ENCODE measurements at places on chromosomes 13 and 19.

DNA sequence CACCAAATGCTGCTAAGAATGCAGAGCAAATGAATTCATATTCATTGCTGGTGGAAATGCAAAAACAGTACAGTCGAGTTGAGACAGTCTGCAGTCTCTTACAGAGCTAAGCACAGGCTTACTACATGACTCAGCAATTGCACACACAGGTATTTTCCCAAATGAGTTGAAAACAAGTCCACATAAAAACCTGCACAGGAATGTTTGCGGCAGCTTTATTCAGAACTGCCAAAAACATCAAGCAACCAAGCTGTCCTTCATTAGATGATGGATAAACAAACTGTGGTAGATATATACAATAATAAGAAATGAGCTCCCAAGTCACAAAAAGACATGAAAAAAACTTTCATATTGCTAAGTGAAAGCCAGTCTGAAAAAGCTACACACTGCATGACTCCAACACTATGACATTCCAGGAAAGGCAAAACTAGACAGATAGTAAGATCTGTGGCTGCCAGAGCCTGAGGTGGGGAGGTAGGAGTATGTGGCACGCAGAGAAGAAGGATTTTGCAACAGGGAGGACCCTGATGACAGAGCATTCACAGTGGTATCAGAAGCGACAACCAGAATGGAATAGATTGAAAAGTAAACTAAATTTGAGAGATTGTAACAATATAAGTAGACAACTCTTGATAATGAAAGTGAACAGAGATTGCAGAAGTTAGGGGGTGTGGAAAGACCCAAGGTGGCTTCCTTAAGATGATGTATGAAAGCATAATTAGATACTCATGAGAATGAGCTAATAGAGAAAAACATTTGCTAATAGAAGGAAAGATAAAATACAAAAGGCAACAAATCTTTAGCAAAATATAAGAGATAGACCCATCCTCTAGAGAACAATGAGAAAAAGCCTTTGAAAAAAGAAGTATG lies 52.7 kb downstream of the TSC22D1 start:
- no peak for DNase-seq

DNA sequence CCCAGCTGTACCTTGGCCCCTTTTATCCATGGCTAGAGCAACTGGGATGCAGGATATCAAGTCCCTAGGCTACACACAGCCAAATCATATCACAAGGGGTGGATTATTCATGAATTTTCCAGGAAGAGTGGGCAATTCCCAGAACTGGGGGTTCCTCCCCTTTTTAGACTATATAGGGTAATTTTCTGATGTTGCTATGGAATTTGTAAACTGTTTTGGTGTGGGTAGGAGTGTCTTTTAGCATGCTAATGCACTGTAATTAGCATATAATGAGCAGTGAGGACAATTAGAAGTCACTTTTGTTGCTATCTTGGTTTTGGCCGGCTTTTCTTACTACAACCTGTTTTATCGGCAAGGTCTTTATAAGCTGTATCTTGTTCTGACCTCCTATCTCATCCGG lies 18.0 kb upstream of the IGFL4 start:
- DNase-seq, result no peak

GRCh38 chr19:16019691-16020448 lies 56.4 kb upstream of the TPM4 start:
- no peak for DNase-seq

GRCh38 chr13:53152057-53152421 lies 123.4 kb downstream of the OLFM4 start:
- no peak for DNase-seq

DNA sequence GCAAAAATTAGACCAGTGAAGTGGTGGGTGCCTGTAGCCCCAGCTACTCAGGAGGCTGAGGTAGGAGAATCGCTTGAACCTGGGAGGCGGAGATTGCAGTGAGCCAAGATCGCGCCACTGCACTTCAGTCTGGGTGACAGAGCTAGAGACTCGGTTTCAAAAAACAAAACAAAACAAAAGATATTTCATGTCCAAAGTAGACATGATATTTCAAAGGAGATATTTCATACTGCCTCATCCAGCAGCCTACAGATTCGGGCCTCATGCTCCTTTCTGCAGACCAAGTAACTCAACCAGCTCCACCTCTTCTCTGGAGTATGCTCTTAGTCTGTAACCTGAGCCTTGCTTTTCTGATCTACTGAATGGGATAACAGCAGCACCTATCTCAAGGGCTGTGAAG lies 15.0 kb downstream of the ZC3H4 start:
- DNase-seq, result no peak

GRCh38 chr19:53131085-53131590 lies 1.6 kb downstream of the ZNF415 start:
- DNase-seq, result no peak

DNA sequence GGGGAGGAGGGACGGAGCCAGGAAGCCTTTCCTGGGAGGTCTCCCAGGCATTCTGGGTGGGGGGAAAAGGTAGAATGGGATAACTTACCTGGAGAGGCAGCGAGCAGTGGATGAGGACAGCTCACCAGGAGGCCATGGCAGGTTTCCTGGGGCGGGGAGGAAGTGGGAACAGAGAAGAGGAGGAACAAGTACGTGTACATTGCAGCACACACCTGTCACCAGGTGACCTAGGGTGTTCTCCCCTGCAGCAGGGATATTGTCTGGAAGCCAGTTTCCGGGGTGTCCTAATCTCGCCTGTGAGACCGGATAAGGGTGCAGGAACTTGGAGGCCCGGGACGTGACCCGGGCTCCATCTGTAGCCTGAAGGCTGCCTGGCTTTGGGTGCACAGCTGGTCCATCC lies at the start of gene FUT3:
Gene FUT3 (minus strand): TSS at position 148 of the 400 bp plus-strand sequence.
- DNase-seq, result no peak

GRCh38 chr19:6514926-6515544 lies 12.9 kb upstream of the TUBB4A start:
- no peak for DNase-seq

- no peak for DNase-seq
Measured at GRCh38 chr13:100254002-100254401, 165.1 kb downstream of the PCCA start.

DNA sequence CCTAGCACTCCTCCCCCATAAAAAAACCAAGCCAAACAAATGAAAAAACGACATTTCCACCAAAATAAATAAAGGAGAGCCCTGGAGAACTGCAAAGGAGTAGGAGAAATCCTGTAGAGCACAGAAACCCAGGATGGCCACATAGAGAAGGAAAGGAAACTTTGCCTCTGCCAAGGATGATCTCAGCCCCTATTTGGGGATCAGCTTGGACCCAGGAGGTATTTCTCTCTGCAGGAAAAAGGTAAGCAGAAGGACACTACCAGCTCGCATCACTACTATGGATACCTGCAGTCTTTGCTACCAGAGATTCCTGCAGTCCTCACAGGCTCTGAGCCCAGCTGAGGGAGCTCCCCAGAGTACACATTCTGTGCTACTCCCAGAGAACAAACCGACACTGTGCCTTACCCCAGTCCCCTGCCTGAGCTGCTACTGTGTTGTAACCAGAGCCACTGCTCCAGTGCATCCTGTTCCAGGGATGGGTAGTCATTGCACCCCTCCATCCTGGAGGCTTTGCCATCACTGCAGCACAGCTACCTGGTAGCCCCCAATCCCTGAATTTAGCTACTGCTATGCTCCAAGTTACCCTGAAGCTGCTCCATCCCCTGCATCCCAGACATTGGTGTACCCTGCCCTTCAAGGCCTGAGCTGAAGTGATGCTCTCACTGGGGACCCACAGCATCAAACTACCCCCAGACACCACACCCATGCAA lies 41.7 kb downstream of the VWA8 start:
- DNase-seq, result peak; percentile 25

- no peak for DNase-seq
Measured at GRCh38 chr19:4985551-4985991, 16.7 kb downstream of the KDM4B start.

GRCh38 chr13:74695021-74695800 lies 561.0 kb upstream of the KLF12 start:
- DNase-seq, result no peak

GRCh38 chr13:33340631-33341030 lies 55.1 kb upstream of the STARD13 start:
- DNase-seq, result no peak

DNA sequence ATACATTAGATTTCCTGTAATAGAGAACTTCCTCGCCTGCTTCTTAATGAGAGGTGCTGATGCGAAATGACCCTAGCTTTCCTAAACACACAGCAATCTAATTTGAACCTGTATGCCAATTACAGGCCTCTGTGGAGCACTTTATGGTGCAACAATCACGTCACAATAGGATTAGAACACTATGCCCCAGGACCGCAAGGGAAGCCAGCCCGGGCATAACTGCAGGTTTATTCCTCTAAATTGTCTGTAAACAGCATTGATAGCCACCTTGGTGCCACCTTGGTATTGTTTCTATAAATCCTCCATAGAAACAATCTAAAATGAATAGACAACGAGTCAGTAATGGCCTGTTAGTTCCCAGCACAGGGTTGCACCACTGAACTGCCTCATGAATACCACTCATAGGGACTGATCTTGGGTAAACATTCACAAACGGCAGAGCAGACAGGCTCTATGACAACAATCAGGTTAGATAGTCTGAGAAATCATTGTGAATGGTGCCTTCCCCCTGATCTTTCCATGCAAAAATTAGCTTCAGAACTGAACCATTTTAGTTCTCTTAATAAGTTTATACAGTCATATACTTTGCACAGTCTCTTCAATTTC lies 182.5 kb upstream of the OBI1 start:
- no peak for DNase-seq

DNA sequence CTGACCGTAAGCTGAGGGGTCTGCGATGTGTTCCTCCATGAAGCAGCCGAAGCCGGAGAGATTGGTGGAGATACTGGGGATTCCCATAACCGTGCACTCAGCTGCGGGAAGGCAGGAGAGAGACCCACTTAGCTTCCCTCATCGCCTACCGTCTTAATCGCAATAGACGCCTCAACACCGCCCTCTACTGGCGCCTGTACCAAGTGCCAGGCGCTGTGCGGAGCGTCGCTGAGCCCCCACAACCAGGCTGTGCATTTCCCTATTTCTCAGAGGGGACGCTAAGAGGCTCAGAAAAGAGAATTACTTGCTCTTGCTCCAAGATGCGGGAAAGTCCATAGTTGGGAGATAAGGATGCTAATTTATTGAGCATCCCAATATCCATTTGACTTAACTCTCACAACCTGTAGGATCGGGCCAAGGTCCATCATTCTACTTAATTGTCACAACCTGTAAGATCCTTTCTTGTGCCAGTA lies 5.8 kb downstream of the FTL start:
- no peak for DNase-seq

- no peak for DNase-seq
Measured at GRCh38 chr13:98187155-98187964, 10.3 kb upstream of the RNF113B start.

- no peak for DNase-seq
Measured at GRCh38 chr19:8304841-8305621, 3.1 kb downstream of the CD320 start.

GRCh38 chr13:72868229-72868628 lies 86.3 kb downstream of the PIBF1 start:
- DNase-seq, result no peak

DNA sequence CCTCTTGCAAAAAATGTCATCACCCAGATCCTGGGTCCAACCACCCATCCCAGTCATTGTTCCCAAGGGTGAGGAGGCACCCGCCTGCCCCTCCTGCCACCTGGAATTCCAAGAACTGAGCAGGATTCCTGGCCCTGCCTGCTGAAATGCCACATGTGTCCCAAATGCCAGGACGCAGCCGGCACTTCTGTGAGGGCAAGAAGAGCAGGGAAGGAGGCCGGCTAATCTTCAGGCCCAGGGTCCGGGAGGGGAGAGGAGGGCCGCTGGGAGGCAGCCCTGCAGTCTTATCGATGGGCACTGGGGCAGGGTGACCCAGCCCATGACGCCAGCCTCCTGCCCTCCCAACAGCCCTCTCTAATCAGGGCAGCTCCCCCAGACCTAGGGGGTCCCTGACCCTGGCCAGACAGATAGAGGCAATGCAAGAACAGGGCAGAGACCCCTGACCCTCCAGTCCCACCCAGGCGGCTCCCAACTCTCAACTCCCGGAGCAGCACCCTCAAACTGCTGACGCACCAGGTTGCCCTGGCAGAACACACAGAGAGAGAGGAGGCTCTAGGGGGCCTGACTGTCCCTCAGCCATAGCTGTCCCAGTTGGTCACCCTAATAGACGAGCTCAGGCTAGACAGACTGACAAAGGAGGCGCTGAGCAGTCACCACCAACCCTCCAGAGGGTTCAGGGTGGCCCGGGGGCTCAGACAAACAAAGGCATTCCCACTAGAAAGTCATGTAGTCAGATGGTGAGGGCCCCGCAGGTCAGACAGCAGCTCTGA lies 1.5 kb downstream of the MFSD12 start:
- DNase-seq, result no peak

GRCh38 chr19:2089001-2089711 lies 7.0 kb downstream of the MOB3A start:
- no peak for DNase-seq

GRCh38 chr13:72121466-72121865 lies 254.5 kb upstream of the DACH1 start:
- DNase-seq, result no peak

DNA sequence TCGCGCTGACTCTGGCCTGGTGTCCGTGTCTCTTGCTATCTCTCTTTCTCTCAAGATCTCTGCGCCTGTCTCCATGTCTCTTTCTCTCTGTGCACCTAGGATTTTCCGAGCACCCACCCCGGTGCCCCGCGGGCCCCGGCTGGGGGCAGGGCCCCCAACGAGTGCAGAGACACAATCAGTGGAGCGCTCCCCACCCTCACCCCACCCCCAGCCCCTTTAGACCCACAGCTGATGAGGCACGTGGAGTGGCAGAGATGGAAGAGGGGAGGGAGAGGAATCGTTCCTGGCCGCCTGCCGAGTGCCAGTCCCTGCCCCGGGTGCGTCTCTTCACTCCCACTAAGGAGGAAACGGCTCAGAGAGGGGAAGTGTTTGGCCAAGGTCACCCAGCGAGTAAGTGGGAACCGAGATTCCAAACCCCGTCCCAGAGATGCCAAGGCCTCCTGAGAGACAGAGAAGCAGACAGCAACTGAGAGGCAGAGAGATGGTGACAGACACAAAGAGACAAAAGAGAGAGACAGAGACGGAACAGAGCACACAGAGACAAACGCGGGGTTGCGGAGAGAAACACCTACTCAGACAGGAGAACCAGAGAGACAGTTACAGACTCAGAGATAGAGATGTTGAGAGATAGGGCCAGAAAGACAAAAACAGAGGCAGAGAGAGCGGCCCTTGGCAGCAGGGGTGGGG lies 626 bp upstream of the BCL3 start:
- DNase-seq, result no peak

- no peak for DNase-seq
Measured at GRCh38 chr19:3161453-3161852, 17.1 kb upstream of the S1PR4 start.

- no peak for DNase-seq
Measured at GRCh38 chr13:34867590-34867989, 74.5 kb upstream of the NBEA start.

GRCh38 chr13:64154514-64154913 lies 2738.9 kb upstream of the PCDH20 start:
- DNase-seq, result no peak

DNA sequence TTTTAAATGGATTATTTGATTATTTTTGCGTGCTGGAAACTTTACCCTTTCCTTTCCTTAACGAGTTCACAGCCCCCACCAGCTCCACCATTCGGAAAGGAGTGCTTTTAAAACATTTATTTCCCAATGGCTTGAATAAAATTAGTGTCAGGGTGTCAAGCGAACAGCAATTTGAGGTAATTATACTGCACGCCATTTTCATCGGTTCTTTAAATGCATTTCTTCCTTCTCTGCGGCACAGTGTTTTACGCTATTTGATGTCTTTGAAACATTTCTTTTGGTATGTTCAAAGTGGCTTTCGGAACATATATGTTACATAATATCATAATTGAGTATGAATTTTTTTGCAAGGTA lies 309 bp upstream of the SLITRK1 start:
- no peak for DNase-seq

Measured in cerebellar nuclear complex (tissue), 1 donor.